ENCODE measurements at places on chromosomes 3 and 15.

GRCh38 chr15:41269887-41270286, 38.8 kb downstream of the CHP1 start:
- no peak for DNase-seq

DNA sequence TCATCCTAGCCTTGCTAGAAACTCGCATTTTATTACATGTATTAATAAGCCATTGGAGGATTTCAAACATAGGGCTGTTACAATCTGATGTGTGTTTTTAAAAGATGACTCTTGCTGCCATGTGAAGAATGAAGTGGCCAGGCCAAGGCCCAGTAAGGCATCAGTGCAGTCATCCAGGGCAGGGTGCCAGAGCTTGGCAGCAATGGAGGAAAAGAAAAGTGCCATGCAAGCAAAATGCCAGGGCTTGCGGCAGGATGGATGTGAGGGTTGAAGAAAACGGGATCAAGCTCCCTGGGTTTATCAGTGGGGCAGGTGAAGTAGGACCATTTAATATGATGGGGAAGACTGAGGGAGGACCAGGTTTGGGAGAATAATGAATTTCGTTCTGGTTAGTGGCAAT, 183.6 kb downstream of the MINAR1 start:
- no peak for DNase-seq

DNA sequence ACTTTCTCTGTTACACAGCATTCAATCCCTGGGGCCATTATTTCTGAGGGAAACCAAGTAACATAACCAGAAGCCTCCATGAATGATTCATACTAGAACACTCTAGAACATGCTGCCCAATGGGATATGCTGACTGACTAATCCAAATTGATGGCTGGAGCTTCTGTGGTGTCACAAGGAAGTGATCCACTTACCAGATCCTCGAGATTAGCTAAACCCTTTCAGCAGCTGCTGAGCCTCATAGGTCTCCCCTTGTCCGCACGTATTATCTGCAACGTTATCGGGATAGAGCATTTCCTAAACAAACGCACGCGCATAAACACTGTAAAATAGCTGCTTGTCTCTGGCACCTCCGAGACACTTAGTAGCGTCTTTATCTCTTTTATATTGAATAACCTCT, 61.2 kb upstream of the PROK2 start:
- no peak for DNase-seq

DNA sequence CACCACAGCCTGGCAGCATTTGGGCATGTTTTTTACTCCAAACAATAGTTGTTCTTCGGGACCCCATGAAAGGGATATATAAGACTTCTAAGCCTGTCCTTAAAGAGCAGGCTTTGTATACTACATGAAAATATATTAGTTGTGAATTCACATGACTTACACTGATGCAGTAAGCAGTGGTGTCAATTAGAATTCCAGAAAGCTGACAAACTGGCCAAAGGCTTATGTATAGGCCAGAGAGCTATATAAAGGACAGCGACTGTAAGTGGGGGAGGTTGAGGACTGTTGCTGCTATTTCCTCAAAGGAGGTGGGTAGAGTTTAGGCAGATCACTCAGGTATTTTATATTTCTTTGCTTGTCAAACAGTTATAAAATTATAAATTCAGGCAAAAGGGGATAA, 24.8 kb downstream of the KPNA4 start:
- DNase-seq: no peak

GRCh38 chr3:105930733-105931132, 61.9 kb upstream of the CBLB start:
- DNase-seq: no peak

DNA sequence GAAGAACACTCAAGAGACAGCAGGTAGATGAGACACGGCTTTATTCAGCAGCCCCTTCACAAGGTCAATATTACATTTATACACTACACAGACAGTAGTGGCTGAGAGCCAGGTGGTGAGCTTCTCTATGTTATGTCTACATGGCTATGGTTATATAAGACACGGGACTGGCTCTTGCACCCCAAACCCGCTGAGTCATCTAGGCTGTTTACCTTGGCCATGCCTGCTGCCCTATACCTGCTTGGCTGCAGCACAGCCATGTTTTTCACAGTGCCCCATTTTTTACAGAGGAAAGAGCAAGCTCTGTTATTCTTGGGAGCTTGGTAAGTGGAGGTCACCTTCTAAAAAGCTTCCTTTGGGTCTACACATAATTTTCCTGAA, 231.6 kb downstream of the IGSF11 start:
- DNase-seq: no peak

DNA sequence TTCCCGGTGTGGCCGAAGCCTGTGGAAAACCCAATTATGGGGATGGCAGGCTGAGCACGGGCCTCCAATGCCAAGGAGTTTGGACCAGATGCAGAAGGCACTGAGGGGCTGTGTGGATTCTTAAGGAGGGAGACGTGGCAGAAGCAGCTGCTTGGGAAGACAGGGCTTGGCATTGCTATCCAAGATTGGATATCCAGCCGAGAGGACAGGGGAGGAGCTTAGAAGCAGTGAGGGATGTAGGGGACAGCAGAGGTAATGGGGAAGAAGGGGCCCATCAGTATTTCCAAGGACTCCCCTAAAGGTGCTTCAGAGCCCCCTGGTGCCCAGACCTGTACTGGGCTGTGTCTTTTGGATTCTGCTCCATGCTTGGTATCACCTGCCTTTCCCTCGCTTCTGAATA, 112.8 kb upstream of the TLE3 start:
- DNase-seq: no peak
